ENCODE measurements at places on chromosomes 1 and 21.

GRCh38 chr21:36563341-36563926, 83.5 kb upstream of the CLDN14 start:
- DNase-seq: no peak

GRCh38 chr1:156797212-156797871, 19.3 kb downstream of the SH2D2A start:
- DNase-seq: peak; percentile 57

GRCh38 chr1:55898181-55898580, 681.2 kb downstream of the PLPP3 start:
- DNase-seq: no peak

GRCh38 chr1:215215846-215216245, 133.3 kb downstream of the KCNK2 start:
- no peak for DNase-seq

- no peak for DNase-seq
These were observed 259.3 kb upstream of the CACYBP start for GRCh38 chr1:174740249-174740968.

- peak; percentile 90 for DNase-seq
These were observed 34.7 kb downstream of the TOMM20 start for GRCh38 chr1:235093696-235094592.

GRCh38 chr1:228061411-228062084, 21.0 kb upstream of the ARF1 start:
- DNase-seq: no peak
